ENCODE measurements at places on chromosomes 12 and 14. TPM values are rescaled to one million over a fixed set of nuclear protein-coding genes. Genes with fewer than 3 reads are reported as not detected.

- H3K36me3 ChIP-seq, result no peaks in the 10 kb centered on the region
- no peaks in the 10 kb centered on the region for H3K27me3 ChIP-seq
Observed at GRCh38 chr14:23916004-23916403, 37.6 kb upstream of the DHRS4 start.

GRCh38 chr12:121968876-121969275 is 50.5 kb downstream of the CFAP251 start:
- no peak overlapping the region for H3K27ac ChIP-seq
- no peaks in the 10 kb centered on the region for H3K4me1 ChIP-seq

GRCh38 chr12:65584016-65584415 is 240.3 kb upstream of the HMGA2 start:
- no peak overlapping the region for H3K27ac ChIP-seq
- H3K4me1 ChIP-seq, result no peaks in the 10 kb centered on the region
- no peak for DNase-seq
- H3K36me3 ChIP-seq, result no peaks in the 10 kb centered on the region
- no peak overlapping the region for H3K4me3 ChIP-seq

- peak; percentile 33 for DNase-seq
- H3K27me3 ChIP-seq, result no peaks in the 10 kb centered on the region
- H3K4me3 ChIP-seq, result no peak overlapping the region
- H3K4me1 ChIP-seq, result peaks cover 3% of the 10 kb centered on the region
- H3K27ac ChIP-seq, result no peak overlapping the region
- no peaks in the 10 kb centered on the region for H3K36me3 ChIP-seq
Observed at GRCh38 chr14:34911209-34912150, 36.3 kb upstream of the BAZ1A start.

DNA sequence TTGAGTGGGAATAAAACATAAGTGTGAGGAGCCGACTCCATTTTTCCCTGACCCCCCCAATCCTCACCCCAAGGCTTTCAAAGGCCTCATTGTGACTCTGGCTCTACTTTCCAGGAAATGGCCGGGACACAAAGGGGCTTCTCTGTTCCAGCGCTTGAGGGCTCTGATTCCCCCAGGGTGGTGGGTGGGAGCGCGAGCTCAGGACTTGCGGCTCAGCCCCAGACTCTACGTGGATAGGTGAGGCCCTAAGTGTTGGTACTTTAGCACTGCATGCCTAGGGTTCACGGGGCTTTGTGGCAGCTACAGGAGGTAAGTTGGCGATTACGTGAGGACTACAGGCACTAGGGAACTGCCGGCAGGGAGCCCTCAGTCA is 553 bp downstream of the CNPY2 start:
- H3K36me3 ChIP-seq, result peaks cover 29% of the 10 kb centered on the region
- H3K4me3 ChIP-seq, result peak overlapping the region; percentile 51
- no peak for DNase-seq
- peak overlapping the region; percentile 85 for H3K27ac ChIP-seq
- H3K4me1 ChIP-seq, result peaks cover 9% of the 10 kb centered on the region

- H3K4me3 ChIP-seq, result no peak overlapping the region
- H3K27me3 ChIP-seq, result no peaks in the 10 kb centered on the region
- no peaks in the 10 kb centered on the region for H3K36me3 ChIP-seq
- DNase-seq, result no peak
Observed at GRCh38 chr14:49857427-49858003, 4.9 kb upstream of the NEMF start.

- no peak overlapping the region for H3K4me3 ChIP-seq
- no peak overlapping the region for H3K27ac ChIP-seq
- DNase-seq, result no peak
- H3K36me3 ChIP-seq, result no peaks in the 10 kb centered on the region
Observed at GRCh38 chr14:33490555-33490954, 460.3 kb downstream of the EGLN3 start.

- H3K27ac ChIP-seq, result no peak overlapping the region
- no peaks in the 10 kb centered on the region for H3K4me1 ChIP-seq
- H3K4me3 ChIP-seq, result no peak overlapping the region
- DNase-seq, result no peak
Observed at GRCh38 chr14:33859306-33859705, 91.6 kb downstream of the EGLN3 start.

DNA sequence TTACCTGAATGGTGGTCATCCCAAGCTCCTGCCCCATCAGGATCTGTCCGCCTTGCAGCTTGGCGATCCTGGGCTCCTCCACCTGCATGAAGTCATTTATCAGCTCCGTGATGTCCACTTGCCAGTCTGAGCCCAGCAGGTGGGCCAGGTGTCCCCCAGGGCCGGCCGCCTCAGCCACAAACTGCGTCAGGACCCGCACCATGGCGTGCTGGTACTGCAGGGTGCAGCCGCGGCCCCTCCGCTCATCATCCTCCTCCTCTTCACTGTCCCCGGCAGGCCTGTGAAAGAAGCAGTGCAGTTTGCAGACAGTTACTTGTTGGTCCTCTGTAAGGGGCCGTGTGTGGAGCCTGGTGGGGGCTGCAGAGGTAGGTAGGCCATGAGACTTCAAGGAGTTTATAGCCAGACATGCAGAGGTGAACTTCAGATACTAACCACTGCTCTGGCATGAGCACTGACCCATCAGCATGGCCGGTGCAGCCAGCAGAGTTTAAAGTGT is 228.5 kb downstream of the GLT1D1 start:
- H3K36me3 ChIP-seq, result no peaks in the 10 kb centered on the region
- no peak overlapping the region for H3K27ac ChIP-seq
- H3K4me3 ChIP-seq, result no peak overlapping the region
- no peaks in the 10 kb centered on the region for H3K4me1 ChIP-seq
- DNase-seq, result no peak
- no peaks in the 10 kb centered on the region for H3K27me3 ChIP-seq

DNA sequence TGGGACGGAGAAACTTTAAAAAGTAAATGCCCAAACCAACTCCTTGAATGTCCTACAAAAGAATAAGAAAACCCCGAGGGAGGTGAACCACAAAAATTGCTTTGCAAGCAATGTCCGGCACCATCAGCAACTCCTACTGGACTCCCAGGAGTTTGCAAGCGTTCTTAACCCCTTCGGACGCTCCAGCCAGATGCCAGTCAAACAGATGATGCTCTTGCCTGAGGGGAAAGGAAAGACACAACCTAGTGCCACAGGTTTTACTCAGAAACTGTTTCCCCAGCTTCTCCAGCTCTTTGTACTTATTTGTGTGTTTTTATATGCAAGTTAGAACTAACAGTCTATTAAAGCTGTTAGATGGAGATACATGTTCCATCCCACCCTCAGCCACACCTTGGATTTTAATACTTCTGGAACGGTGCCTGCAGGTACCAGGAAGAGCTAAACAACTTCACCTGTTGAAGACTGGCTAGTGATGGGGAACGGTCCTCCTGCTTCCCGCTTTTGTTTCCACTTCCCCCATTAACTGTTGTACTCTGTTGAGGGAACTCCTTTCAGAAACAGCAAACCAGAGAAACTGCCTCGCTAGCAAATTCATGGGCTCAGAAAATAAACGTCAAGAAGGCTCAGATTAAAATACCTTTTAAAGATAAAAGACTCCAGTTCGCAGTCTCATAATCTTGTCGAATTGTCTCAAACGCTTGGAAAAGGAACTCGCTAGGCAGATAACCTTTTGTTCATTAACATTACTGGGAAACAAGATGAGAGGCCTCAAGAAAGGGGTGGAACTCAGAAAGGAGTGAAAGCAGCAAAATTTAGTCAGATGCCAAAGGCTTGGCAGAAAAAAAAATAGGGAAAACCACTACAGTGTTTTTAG is 1.1 kb upstream of the FERMT2 start:
- DNase-seq, result peak; percentile 63
- H3K4me3 ChIP-seq, result peak overlapping the region; percentile 41
- peak overlapping the region; percentile 99 for H3K27ac ChIP-seq
- H3K36me3 ChIP-seq, result no peaks in the 10 kb centered on the region
- no peaks in the 10 kb centered on the region for H3K27me3 ChIP-seq

- H3K4me1 ChIP-seq, result no peaks in the 10 kb centered on the region
- H3K27me3 ChIP-seq, result no peaks in the 10 kb centered on the region
- H3K36me3 ChIP-seq, result no peaks in the 10 kb centered on the region
- no peak overlapping the region for H3K27ac ChIP-seq
- H3K4me3 ChIP-seq, result no peak overlapping the region
Observed at GRCh38 chr14:59997449-59997848, 77.5 kb downstream of the LRRC9 start.

GRCh38 chr14:95024380-95024779 is 132.9 kb downstream of the DICER1 start:
- no peak overlapping the region for H3K27ac ChIP-seq
- H3K4me3 ChIP-seq, result no peak overlapping the region
- H3K27me3 ChIP-seq, result no peaks in the 10 kb centered on the region
- H3K36me3 ChIP-seq, result no peaks in the 10 kb centered on the region
- H3K4me1 ChIP-seq, result no peaks in the 10 kb centered on the region

DNA sequence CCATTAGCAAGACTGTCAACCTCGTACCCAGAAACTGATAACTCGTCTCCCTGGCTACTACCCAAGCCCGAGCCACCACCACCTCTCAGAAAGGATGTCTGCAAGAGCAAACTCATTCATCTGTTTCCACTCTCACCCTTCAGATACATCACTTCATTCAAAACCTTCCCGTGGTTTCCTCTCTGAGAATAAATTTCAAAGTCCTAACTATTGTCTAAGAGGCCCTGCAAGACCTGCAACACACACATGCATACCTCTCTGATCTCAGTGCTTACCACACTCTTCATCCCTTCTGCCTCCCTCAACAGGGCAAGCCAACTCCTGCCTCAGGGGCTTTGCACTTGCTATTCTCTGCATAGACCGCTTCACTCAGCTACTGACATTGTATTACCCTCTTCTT is 40.6 kb downstream of the PPP1R13B start:
- H3K4me3 ChIP-seq, result no peak overlapping the region
- no peak overlapping the region for H3K27ac ChIP-seq
- peaks cover 9% of the 10 kb centered on the region for H3K4me1 ChIP-seq
- H3K27me3 ChIP-seq, result no peaks in the 10 kb centered on the region
- no peak for DNase-seq
- no peaks in the 10 kb centered on the region for H3K36me3 ChIP-seq

GRCh38 chr12:94649349-94650142 is 811 bp downstream of the TMCC3 start:
- H3K27me3 ChIP-seq, result no peaks in the 10 kb centered on the region
- H3K4me3 ChIP-seq, result peak overlapping the region; percentile 73
- DNase-seq, result peak; percentile 55
- H3K36me3 ChIP-seq, result no peaks in the 10 kb centered on the region

GRCh38 chr14:44204061-44204835 is 302.8 kb downstream of the FSCB start:
- H3K36me3 ChIP-seq, result no peaks in the 10 kb centered on the region
- H3K27me3 ChIP-seq, result no peaks in the 10 kb centered on the region
- H3K4me3 ChIP-seq, result no peak overlapping the region
- H3K27ac ChIP-seq, result no peak overlapping the region
- no peaks in the 10 kb centered on the region for H3K4me1 ChIP-seq

- H3K27ac ChIP-seq, result no peak overlapping the region
- DNase-seq, result no peak
- no peaks in the 10 kb centered on the region for H3K27me3 ChIP-seq
- H3K36me3 ChIP-seq, result no peaks in the 10 kb centered on the region
Observed at GRCh38 chr12:26750531-26751175, 82.3 kb downstream of the ITPR2 start.

GRCh38 chr14:72917094-72917802 is 9.0 kb upstream of the DCAF4 start:
- no peaks in the 10 kb centered on the region for H3K36me3 ChIP-seq
- no peaks in the 10 kb centered on the region for H3K4me1 ChIP-seq
- no peak overlapping the region for H3K27ac ChIP-seq
- no peaks in the 10 kb centered on the region for H3K27me3 ChIP-seq

DNA sequence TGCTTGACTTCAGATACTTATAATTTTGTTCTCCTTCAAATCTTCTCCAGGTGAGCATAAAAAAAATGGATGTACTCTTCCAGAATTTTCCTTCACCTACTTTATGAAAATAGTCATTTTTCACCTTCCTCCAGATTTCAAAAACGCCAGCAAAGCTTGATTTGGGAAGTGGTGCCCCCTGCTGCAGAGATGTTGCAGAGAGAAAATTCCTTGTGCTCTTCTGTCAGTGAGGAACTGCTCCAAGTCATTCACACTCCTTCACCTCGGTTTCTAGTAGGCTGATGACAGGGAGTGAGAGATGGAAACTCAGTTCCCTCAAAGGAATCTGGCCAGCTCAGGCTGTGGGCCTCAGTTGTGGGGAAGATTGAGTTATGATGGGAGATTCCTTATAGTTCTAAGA is 24.2 kb upstream of the RNASE3 start:
- H3K4me1 ChIP-seq, result no peaks in the 10 kb centered on the region
- H3K27me3 ChIP-seq, result no peaks in the 10 kb centered on the region
- no peaks in the 10 kb centered on the region for H3K36me3 ChIP-seq
- no peak overlapping the region for H3K27ac ChIP-seq
- peak; percentile 4 for DNase-seq
- no peak overlapping the region for H3K4me3 ChIP-seq

GRCh38 chr14:30296931-30297405 is 262.0 kb upstream of the G2E3 start:
- H3K27me3 ChIP-seq, result no peaks in the 10 kb centered on the region
- no peaks in the 10 kb centered on the region for H3K36me3 ChIP-seq
- H3K4me3 ChIP-seq, result no peak overlapping the region
- no peak for DNase-seq
- H3K27ac ChIP-seq, result peak overlapping the region; percentile 79

DNA sequence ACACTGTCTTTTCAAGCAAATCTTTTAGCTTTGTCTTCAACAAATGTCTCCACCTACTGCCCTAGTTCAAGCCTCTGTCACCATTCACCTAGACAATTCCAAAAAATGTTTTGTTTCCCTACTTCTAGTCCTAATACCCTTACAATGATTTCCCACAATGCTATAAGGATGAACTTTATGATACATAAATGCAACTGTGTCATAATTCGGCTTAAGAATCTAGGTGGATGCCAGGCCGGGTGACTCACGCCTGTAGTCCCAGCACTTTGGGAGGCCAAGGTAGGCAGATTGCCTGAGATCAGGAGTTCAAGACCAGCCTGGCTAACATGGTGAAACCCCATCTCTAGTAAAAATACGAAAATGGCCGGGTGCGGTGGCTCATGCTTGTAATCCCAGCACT is 20.7 kb upstream of the CREBL2 start:
- no peak overlapping the region for H3K27ac ChIP-seq
- DNase-seq, result no peak
- H3K27me3 ChIP-seq, result no peaks in the 10 kb centered on the region
- H3K4me3 ChIP-seq, result no peak overlapping the region
- H3K36me3 ChIP-seq, result no peaks in the 10 kb centered on the region

- no peaks in the 10 kb centered on the region for H3K27me3 ChIP-seq
- no peak overlapping the region for H3K4me3 ChIP-seq
- peaks cover 16% of the 10 kb centered on the region for H3K4me1 ChIP-seq
Observed at GRCh38 chr14:76439237-76439775, 63.4 kb downstream of the ESRRB start.

DNA sequence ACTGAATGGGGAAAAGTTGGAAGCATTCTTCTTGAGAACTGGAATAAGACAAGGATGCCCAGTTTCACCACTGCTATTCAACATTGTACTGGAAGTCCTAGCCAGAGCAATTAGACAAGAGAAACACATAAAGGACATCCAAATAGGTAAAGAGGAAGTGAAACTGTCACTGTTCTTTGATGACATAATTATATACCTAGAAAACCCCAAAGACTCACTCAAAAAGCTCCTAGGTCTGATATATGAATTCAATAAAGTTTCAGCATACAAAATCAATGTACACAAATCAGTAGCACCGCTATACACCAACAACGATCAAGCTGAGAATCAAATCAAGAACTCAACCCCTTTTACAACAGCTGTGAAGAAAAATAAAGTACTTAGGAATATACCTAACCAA is 157.3 kb upstream of the DDHD1 start:
- H3K4me1 ChIP-seq, result no peaks in the 10 kb centered on the region
- DNase-seq, result no peak
- no peak overlapping the region for H3K4me3 ChIP-seq
- no peak overlapping the region for H3K27ac ChIP-seq
- H3K36me3 ChIP-seq, result no peaks in the 10 kb centered on the region

Gene DAO
- not detected for total RNA-seq

Gene KLRC2
- 0.33 TPM for total RNA-seq

Gene KRT83
- total RNA-seq, result not detected
